A549 (cell line): ENCODE measurements at places on chromosomes 3 and 15. TPM values are rescaled to one million over a fixed set of nuclear protein-coding genes. Genes with fewer than 3 reads are reported as not detected.

Gene TTC21A
- polyA plus RNA-seq: 1.1 to 1.5 TPM (median 1.1 TPM) in 3 replicates

Gene LMAN1L
- not detected in 3 replicates for polyA plus RNA-seq

GRCh38 chr3:112617285-112617684 lies 23.7 kb downstream of the CCDC80 start:
- DNase-seq: no peak

GRCh38 chr3:49671291-49672288 lies 2.6 kb upstream of the APEH start:
- peak; percentile 65 for DNase-seq

DNA sequence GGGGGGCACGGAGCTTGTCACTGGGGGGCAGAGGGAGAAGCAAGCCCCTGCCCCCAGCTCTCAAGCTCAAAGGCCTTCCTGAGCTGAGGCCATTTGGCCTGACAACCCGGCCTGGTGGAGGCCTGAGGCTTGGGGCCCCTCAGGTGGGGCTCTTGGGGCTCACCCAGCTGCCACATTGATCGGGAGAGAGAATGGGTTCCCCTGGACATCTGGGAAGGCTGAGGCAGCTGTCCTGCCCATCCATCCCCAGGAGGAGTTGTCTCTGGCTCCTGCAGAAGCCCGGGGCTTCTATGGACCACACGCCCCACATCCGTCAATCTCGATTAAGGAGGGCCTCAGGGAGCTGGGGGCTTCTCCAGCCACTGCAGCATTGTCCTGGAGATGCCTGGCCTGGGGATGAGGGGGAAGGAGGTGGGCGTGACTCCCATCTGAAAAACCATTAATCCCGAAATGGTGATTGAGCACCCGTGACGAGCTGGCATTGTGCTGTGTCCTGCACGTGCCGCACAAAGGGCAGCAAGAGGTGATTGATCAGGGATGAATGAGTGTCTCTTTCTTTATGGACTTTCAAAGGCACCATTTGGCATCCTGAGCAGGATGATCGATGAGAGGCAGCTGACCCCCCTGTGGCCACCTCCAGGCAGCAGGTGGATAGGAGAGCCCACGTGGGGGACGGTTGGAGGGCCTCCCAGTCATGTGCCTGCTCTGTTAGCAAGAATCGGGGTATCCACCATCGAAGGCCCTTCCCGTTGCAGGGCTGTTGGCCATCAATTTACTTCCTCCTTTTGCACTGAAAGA lies 17.2 kb upstream of the CRABP1 start:
- no peak for DNase-seq

GRCh38 chr15:72616491-72617210 lies 37.8 kb upstream of the GOLGA6B start:
- DNase-seq: no peak

GRCh38 chr15:58628206-58628947 lies 121.1 kb downstream of the ADAM10 start:
- no peak for DNase-seq

GRCh38 chr3:103388214-103388613 lies 953.4 kb downstream of the ZPLD1 start:
- no peak for DNase-seq

Gene CYP8B1
- polyA plus RNA-seq: not detected in 3 replicates

DNA sequence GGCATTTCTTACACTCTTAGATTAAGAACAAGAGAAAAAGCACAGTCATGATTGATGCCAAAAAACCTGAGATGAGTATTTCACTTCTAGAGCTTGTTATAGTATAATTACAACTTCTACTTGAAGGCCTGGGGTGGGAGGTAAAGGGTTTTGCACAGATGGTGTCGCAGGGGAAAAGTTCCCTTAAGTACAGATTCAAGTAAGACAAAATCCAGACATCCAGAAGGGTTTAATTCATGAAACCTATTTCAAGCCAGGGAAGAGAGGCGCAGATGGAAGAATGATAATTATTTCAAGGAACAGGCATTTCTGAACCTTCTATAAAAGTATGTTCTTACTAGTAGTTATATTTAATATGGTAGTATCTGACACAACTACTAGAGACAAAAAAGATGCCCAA lies 70.6 kb downstream of the TM4SF4 start:
- no peak for DNase-seq

DNA sequence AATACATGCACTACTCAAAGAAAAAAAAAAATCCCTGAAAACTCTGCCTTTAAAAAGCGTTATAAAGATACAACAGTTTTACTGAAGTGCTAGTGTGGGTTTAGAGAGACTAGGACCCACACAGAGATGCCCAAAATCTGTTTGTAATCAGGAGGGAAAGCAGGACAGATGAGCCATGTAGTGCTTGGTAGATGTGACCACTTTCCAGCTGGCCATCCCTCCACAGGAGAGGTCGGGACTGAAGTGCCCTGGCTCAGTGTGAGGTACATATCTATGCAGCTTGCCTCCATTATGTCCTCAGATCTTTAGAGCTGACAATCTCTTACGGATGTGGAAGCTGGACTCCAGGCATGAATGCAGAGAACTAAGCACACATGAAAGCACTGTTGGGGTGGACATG lies 57.5 kb upstream of the NANOGP8 start:
- DNase-seq: no peak

Gene NCKIPSD
- 10.8 to 13.2 TPM (median 10.9 TPM) in 3 replicates for polyA plus RNA-seq

DNA sequence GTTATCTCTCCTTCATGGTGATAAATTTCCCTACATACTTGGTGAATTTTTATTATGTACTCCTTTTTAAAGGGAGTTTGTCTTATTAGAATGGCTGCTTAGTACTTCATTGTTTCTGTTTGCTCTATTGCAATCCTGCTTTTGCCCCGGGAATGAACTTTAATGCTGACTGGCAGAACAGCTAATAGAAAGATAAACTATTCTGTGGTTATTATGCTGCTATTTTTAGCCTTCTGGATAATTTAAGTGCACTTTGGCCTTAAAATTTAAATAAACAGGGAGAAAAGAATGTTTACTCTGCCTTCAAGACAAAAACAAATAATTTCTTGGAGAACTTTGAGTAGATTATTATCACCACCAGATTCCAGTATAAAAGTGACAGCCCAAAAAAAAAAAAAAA lies 413.8 kb upstream of the CCDC54 start:
- DNase-seq: no peak

Gene ADCY5
- polyA plus RNA-seq: 0.38 to 0.57 TPM (median 0.46 TPM) in 3 replicates

GRCh38 chr3:27661797-27662196 lies 60.3 kb downstream of the EOMES start:
- DNase-seq: no peak

- DNase-seq: no peak
Observed at GRCh38 chr3:129587566-129588210, 18.8 kb downstream of the PLXND1 start.

Gene HRG
- not detected in 3 replicates for polyA plus RNA-seq

DNA sequence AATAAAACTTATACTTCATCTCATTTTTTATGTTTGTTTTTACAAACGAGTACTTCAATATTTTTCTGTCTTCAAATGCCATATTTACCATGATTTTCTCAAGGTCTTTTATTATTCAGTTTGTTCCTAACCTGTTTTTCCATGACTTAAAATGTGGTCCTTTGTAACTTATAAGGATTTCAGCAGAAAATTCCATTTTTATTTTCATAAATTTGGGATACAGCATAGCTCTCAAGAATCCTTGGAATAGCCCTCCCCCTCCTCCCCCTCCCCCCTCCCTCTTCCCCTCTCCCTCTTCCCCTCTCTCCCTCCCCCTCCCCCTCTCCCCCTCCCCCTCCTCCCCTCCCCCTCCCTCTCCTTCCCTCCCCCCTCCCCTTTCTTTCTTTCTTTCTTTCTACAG lies 14.9 kb upstream of the STX19 start:
- no peak for DNase-seq

DNA sequence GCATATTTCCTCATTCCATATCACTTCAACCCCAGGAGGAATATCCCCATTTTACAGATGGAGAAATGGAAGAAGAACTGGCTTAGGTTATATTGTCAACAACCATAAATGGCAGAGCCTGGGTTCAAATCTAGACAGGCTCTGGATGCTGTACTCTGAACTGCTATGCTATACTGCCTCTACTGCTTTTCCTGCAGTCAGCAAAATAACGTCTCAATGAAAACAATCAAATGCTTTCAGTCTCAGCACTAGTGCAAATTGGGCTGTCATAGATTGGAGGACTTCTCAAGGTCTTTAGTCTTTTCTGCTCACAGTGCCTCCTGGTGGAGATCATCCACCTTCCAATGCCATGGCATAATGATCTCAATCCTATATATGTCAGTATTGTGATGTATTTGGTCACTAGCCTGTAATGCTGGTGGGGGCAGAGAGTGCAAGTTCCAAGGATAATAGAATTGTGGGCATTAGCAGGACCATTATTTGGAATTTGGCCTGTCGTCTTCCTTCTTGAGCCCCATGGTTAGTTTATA lies 285.0 kb downstream of the CLSTN2 start:
- no peak for DNase-seq

DNA sequence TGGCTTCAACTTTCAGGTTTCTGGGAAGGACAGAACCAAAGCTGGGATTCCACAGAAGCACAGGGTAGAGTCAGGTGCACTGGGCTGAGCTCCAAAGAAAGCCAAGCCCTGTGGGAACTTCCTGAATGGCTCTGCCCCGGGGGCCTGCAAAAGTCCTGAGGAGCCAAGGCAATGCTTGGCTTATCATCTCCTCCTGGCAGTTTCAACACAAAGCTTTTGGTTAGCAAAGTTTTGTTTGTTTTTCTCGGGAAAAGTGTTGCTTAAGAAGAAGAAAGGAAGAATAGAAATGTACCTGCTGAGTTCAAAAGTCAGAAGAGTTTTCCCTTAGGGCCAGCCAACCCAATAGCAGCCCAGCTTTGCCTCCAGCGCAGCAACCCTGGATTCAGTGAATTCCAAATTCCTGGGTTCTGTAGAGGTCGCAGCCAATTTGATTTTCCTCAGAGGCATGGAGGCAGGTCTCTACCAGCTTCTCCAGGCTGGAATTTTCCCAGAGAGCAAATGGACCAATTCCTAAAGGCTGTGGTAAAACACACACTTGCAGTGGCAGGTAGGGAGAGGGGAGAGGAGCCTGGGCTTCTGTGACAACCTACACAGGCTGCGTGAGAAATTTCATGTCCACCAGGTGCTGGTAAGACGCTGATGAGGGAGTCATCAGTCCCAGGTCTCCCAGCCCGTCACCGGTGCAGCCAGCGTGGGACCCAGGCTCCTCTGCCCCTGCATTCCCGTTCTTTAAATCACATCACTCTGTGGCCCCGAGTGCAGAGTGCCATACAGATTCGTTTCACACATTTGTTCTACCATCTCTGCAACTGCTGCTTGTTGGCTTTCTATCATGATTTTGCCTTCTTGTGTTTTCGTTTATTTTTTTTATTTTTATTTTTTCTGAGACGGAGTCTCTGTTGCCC lies 54.3 kb upstream of the SNRPA1 start:
- no peak for DNase-seq

DNA sequence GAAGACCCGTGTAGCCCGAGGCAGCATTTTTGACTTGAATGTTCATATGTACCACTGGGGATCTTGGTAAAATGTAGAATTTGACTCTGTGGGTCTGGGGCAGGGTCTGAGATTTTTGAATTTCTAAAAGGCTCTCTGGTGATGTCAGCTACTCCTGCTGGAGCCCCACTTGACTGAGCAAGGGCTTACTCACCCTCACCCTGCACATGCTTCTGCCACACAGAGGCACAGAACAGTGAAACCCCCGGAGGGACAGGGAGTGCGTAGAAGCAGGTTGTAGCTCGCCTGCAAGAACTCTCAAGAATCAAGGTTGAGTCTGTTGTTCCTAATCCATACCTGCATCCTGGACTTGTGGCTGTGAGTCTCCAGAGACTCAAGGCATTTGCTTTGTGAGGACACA lies 41.1 kb downstream of the SLCO3A1 start:
- DNase-seq: no peak

Gene IMPG2
- polyA plus RNA-seq: 0.03 TPM in 3 replicates

DNA sequence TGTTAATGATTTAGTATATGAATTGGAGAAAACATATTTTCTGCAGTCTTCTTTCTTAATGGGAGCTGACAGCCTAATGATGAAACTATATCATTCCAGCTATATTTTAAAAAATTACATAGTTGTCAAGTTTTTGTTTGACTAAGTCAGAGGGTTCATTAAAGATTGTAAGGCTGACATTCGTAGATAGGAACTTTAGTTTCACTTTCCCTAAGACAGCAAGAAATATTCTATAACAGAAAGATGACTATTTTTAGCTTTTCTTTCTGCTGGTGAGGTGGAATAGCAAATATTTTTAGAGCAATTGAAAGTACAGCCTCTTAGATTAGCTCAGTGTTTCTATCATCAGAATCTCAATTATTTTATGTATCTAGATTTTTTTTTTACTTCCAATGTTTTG lies 60.2 kb downstream of the PIAS1 start:
- no peak for DNase-seq

GRCh38 chr3:14494279-14494972 lies 45.7 kb downstream of the GRIP2 start:
- DNase-seq: no peak

DNA sequence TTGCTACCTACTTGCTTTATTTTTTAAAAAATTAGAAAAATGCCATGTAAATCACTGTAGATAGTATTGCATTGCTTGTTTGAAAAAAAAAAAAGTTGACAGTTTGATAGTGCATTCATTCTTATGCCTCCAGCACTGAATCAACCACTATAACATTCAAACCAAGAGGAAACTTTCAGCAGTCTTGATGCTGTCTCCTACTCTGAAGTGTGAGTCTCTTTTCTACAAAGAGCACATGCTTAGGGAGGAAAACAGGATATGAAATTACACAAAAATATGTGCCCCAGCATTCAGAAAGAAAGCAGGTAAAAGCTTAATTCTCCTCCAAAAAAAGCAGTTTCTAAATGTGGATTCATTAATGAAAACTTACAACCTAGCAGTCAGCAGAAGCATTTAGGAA lies 78.3 kb downstream of the ZBTB20 start:
- no peak for DNase-seq

- DNase-seq: peak; percentile 16
Observed at GRCh38 chr3:30473374-30474051, 132.9 kb upstream of the TGFBR2 start.

Gene ZNF502
- 1.5 to 1.8 TPM (median 1.7 TPM) in 3 replicates for polyA plus RNA-seq

DNA sequence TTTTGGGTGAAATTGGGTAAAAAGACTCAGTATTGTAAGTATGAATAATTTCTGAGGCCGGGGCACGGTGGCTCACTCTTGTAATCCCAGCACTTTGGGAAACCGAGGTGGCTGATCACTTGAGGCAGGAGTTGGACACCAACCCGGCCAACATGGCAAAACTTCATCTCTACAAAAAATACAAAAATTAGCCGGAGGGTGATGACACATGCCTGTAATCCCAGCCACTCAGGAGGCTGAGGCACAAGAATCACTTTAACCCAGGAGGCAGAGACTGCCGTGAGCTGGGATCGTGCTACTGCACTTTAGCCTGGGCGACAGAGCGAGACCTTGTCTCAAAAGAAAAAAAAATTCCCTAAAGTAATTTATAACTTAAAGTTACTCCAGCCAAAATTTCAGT lies 162.2 kb downstream of the APBA2 start:
- no peak for DNase-seq

GRCh38 chr3:187848401-187848800 lies 103.1 kb upstream of the BCL6 start:
- no peak for DNase-seq

GRCh38 chr3:12658593-12659058 lies 5.3 kb downstream of the RAF1 start:
- no peak for DNase-seq

Gene ZIC1
- 0.07 TPM in 1 of 3 replicates, not detected in the others for polyA plus RNA-seq

GRCh38 chr3:100316641-100317069 lies 17.9 kb upstream of the NIT2 start:
- DNase-seq: peak; percentile 25
